Fibroblast of villous mesenchyme (primary cell): ENCODE measurements at places on chromosomes 1 and 21. TPM values are rescaled to one million over a fixed set of nuclear protein-coding genes. Genes with fewer than 3 reads are reported as not detected.

The C1orf87 gene
- total RNA-seq = not detected in 2 replicates

The FMO1 gene
- total RNA-seq = under 0.01 TPM in 2 replicates

The OR2AK2 gene
- total RNA-seq = under 0.01 TPM in 1 of 2 replicates, not detected in the other

The TNFRSF18 gene
- not detected in 2 replicates for total RNA-seq

The HFM1 gene
- total RNA-seq = under 0.01 TPM in 2 replicates

The NBL1 gene
- 61.3 and 90.5 TPM in 2 replicates for total RNA-seq

The ARHGEF10L gene
- 16.8 and 18.7 TPM in 2 replicates for total RNA-seq

The TSPAN1 gene
- 0.32 and 0.43 TPM in 2 replicates for total RNA-seq

The SPRR1A gene
- not detected in 2 replicates for total RNA-seq

The ZNF678 gene
- 4.2 and 5.2 TPM in 2 replicates for total RNA-seq

The PEAR1 gene
- total RNA-seq = 11.3 and 12.1 TPM in 2 replicates

The HCRTR1 gene
- under 0.01 TPM in 2 replicates for total RNA-seq

The CD2 gene
- total RNA-seq = not detected in 2 replicates

The OR2L13 gene
- not detected in 2 replicates for total RNA-seq

The AVPR1B gene
- not detected in 2 replicates for total RNA-seq

The OPTC gene
- not detected in 2 replicates for total RNA-seq

The B4GALT2 gene
- total RNA-seq = 57.4 and 91.5 TPM in 2 replicates

The C8B gene
- not detected in 2 replicates for total RNA-seq

The CFHR4 gene
- not detected in 2 replicates for total RNA-seq

The SPATA6 gene
- 4.2 and 4.7 TPM in 2 replicates for total RNA-seq

The S100A1 gene
- total RNA-seq = not detected in 2 replicates

The PCBP3 gene
- 1.3 and 2.9 TPM in 2 replicates for total RNA-seq

The CLCNKB gene
- under 0.01 and 0.43 TPM in 2 replicates for total RNA-seq

The HCN3 gene
- total RNA-seq = 0.86 and 1.6 TPM in 2 replicates

The FCRLB gene
- total RNA-seq = 2.9 and 4.3 TPM in 2 replicates

The FAM110D gene
- under 0.01 TPM in 1 of 2 replicates, not detected in the other for total RNA-seq

The FTCD gene
- under 0.01 and 0.43 TPM in 2 replicates for total RNA-seq

The GBP7 gene
- not detected in 2 replicates for total RNA-seq

The KCNC4 gene
- total RNA-seq = 0.64 and 1.7 TPM in 2 replicates

The HSPB7 gene
- 1.7 and 3.5 TPM in 2 replicates for total RNA-seq

The UMODL1 gene
- total RNA-seq = under 0.01 TPM in 1 of 2 replicates, not detected in the other

The NUAK2 gene
- total RNA-seq = 7.1 and 12.1 TPM in 2 replicates

The C2CD4D gene
- total RNA-seq = not detected in 2 replicates

The ADGRL2 gene
- total RNA-seq = 11.6 and 15.1 TPM in 2 replicates

The PLA2G2C gene
- not detected in 2 replicates for total RNA-seq

The GPR61 gene
- total RNA-seq = under 0.01 TPM in 1 of 2 replicates, not detected in the other

The LMX1A gene
- not detected in 2 replicates for total RNA-seq

The ADGRL4 gene
- 1.9 and 4.7 TPM in 2 replicates for total RNA-seq

The OPRD1 gene
- under 0.01 TPM in 1 of 2 replicates, not detected in the other for total RNA-seq

The DBT gene
- 4.2 and 6.0 TPM in 2 replicates for total RNA-seq

The C1orf50 gene
- 3.2 and 5.2 TPM in 2 replicates for total RNA-seq

The EPHB2 gene
- 4.3 and 9.7 TPM in 2 replicates for total RNA-seq

The ATP1A4 gene
- total RNA-seq = not detected in 2 replicates

The TCHHL1 gene
- total RNA-seq = not detected in 2 replicates

The PBX1 gene
- 62.8 and 67.4 TPM in 2 replicates for total RNA-seq

The SPRR2A gene
- not detected in 2 replicates for total RNA-seq

The PRELP gene
- under 0.01 and 0.43 TPM in 2 replicates for total RNA-seq
